ENCODE measurements at places on chromosomes 2 and 18.

DNA sequence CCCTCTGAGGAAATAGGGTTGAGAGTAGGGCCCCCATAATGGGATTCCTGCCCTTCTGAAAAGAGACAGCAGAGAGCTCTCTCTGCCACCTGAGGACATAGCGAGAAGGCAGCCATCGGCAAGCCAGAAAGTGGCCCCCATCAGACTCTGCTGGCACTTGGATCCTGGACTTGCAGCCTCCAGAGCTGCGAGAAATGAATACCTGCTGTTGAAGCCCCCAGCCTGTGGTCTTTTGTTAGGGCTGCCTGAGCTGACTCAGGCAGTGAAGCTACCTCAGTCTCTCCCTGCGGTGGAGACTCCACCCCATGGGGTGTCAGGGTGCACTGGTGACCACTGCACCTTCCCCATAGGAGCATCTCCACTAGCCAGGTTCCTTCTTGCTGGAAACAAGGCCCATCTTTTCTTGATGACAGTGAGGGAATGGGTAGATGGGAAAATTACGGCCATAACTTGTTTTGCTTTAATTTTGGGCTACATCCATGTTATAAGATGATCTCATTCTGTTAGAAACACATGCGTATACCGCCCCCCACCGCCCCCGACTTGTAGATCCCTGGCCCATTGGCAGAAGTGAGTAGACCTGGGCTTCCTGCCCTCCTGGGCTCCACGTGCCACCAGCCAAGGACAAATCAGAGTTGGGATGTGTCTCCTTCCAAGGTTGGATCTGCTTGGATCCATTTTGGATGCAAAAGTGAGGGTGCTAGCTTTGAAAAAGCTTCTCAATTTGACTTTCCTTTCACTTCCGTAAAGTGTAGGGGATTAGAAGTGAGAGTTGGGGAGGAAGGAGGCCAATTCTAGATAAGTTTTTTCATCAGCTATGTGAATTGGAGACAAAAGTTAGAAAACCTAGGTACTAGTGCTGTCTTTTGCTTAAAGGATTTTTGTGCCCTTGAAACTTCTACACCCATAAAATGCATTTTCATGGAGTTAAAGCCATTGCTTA is 42.9 kb downstream of the NCK2 start:
- peak; percentile 53 for DNase-seq

GRCh38 chr2:101047774-101048173 is 45.7 kb downstream of the RPL31 start:
- DNase-seq = no peak

DNA sequence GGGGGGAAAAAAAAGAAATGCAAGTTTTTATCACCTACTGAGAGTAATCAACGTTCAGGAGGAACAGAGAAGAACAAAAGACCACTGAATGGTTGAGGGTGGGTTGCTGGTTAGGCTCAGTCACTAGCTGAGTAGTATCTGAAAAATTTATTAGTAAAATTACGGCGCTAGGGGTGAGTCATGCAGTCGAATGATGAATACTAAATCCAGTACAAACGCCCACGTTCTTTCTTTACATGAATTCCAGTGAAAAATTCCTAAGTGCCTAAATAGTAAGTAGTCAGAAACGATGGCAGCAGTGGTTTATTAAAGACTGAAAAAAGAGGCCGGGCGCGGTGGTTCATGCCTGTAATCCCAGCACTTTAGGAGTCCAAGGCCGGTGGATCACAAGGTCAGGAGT is 52.0 kb downstream of the TEKT4 start:
- DNase-seq = no peak

DNA sequence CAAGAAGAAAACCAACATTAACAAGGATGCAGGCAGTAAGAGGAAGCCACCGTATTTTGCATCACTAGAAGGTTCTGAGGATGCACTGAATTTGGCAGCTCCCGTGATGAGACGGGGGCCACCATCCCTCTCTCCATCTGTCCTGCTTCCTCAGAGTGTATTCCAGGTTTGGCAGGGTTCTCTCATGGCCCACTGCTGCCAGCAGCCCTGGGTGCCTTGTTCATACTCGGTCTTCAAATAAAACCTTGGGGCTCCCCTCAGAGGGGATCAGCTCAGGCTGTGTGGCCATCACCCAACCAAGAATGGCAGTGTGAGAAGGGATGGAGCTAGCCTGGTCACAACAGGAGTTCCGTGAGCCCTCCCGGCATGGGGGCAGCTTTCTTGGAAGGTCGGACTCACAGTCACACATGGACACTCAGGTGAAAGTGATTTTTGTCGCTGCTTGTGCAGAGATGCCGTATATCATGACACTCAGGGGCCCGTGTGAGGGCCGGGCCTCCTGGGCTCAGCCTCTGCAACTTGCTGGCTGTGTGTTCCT is 12.8 kb upstream of the MBP start:
- DNase-seq = no peak

DNA sequence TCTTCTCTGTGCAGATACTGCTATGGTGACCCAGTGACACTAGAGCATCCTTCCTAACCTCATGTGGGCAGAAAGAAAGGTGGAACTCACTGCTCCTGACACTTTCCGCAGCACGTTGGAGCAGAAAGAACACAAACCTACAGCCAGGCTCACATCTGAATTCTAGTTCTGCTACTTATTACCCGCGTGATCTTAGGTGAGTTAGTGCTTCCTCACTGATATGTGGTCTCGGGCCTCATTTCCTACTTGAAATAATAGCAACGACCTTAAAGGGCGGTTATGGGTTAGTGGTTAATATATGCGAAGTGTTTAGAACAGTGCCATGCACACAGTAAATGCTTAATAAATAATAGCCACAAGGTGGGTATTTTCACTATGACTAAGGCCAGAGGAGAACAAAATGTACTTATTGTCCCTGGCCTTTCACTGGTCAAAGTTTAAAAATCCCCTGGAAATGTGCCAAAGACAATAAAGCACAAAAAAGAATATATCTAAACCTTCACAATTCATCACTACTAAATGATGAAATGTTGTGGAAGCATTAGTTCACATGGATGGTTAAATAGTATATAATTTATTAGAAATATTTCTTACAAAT is 66.6 kb downstream of the MYOM1 start:
- no peak for DNase-seq

GRCh38 chr18:38923540-38923939 is 1357.9 kb upstream of the CELF4 start:
- no peak for DNase-seq

DNA sequence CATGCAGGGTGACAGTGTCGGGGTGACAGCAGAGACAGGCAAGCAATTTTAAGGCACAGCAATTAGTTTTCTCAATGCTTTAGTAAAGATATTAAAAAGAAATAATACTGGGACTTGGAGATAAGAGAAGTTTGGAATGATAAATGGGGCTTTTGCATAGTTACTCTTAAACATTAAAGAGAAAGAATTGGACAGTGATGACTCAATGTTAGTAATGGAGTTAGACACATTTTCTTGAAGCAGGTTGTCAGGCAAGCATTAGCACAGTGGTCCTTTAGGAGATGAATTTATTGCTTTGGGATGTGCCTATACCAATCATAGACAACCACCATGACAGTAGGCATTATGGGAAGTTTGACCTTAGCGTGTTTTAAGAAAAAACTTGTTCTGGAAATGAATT is 228.3 kb upstream of the RAB12 start:
- DNase-seq = no peak

DNA sequence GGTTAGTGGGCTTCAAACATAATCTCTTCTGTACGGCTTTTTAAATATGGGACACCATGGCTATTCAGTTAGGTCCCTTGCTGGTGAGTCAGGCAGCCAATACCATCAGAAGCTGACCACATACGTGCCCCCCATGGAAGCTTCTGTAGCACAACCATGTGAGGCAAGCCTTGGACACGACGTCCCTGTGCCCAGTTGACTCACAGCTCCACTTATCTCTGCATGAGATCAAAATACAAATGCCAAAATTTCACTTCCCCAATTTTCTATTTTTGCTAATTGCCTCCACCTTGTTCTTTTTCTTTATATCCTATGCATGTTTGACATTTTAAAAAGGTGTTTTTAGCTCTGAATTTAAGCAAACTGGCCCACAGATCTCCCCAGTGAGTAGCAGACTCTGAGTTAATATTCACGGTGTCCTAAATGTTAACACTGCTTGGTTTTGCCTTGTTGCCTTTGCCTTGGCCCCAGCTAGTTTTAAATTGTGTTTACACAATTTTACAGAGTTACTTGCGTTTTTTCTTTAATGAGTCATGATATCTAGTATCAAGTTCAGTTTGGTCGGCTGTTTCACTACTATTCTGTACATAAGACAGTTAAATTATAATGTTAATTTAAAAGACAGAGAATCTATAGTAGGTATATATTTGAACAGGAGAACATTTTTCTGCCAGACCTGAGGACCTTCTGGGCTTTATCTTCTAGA is 77.5 kb downstream of the CDCA7 start:
- no peak for DNase-seq

GRCh38 chr2:230824406-230824978 is 40.2 kb upstream of the ITM2C start:
- DNase-seq = peak; percentile 47

DNA sequence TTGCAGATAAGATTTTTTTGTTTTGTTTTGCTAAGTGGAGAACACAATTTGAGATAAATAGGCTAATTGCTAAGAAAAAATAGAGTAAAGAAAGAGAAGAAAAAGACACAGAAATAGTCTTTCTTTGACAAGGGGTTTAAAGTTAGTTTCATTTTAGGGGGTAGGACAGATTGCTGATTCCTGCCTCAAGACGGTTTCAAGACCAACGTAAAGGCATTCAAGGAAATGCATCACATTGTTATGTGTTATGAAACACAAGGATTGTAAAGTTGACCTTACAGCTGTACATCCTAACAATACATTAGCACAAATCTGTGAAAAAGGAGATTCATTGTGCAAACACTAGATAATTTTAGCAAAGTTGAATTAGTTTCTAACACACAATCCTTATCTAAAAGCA is 22.7 kb upstream of the ETAA1 start:
- no peak for DNase-seq

DNA sequence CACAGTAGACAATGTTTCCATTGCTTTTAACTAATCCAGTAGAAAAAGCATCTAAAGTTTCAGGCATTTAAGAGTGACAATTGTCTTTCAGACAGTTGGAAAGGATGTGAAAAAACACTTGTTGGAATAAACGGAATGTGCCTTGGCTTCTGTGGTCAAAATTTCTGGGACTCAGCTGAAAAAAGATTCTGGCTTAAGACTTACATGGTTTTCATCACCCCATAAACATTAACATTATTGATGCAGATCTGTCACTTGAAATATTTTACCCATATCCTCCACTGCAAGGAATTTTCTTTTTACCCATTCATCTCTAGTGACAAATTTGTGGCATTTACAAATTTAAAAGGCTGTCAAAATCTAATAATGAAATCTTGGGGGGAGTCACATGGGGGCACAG is 166.0 kb downstream of the SRBD1 start:
- DNase-seq = no peak

DNA sequence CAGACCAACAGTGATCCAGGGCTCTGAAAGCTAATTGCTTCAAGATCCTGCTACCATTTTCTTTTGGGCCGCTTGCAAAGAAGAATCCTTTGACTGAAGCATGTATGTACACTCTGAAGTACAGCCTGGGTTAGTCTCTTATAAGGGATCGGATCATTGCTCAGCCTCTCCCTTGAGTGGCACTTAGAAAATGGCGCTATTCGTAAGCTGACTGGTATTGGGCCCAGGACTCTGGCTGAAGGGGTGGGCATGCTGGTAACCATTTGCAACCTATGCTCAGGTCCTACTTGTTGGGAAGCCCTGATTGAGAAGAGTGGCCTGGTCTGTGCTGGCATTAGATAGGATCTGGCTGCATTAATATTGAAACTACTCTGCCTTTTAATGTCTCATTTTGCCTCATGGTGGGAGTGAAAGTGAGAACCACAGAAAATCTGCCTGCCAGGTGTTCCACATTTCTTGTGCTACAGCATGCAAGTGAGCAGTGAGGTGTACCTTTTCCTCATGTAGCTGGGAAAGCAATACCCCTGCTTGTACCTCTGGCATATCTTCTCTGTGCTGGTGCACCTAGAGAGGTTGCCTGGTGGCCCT is 661 bp upstream of the MGAT5 start:
- DNase-seq = no peak

GRCh38 chr2:173872714-173873113 is 92.5 kb downstream of the SP3 start:
- DNase-seq = no peak

- DNase-seq = no peak
These were observed 16.9 kb upstream of the GNAL start for GRCh38 chr18:11672198-11672597.

DNA sequence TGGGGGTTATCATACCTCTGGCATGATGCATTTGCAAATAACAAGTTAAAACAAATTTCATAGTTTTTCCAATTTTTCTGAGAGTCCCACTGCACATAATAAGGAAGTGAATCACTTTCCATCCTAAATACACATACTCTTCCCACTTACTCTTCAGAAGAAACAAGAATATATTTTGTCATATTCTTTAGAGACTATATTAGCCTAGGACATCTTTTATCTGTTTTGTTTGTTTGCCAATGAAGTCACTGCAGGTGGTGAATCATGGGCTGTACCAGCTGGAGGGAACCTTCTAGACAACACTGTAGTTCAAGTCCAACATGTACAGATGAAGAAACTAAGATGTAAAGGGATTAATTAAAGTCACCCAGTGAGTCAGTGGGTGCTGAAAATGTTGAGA is 116.8 kb downstream of the XIRP2 start:
- no peak for DNase-seq

- peak; percentile 30 for DNase-seq
These were observed 90.9 kb downstream of the RNF144A start for GRCh38 chr2:7007846-7008741.

DNA sequence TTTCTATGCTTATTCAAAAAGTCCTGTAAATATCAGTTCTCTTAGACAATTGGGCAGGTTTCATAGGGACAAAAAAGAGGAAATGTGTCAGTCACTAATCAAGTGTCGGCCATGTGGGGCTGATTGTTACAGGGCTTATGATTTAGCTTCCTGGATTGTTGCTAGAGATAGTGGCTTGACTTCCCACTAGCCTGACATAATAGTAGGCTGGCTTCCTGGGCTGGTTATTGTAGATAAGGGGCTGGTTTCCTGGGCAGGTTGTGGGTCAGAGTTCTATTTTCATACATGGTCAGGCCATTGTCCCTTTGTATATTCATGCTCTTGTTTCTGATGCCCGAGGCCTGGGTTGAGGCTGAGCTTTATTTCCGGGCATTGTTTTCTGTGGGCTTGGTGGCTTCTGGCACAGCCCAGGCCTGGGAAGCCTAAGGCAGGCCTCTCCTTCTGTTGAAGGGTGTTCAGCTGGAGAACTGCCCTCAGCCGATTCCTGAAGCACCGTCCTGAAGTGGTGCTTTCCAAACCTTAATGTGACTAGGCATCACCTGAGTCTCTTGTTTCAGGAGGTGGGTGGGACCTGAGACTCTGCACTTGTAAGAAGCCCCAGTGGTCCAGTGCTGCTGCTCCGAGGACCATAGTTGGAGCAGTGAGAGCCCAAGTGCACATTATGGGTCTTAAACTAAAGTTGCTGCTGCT is 37.0 kb downstream of the CD8B2 start:
- DNase-seq = no peak

- DNase-seq = no peak
These were observed 67.3 kb downstream of the RHBDD1 start for GRCh38 chr2:226903179-226903578.

GRCh38 chr2:671787-672605 is 5.2 kb downstream of the TMEM18 start:
- no peak for DNase-seq

GRCh38 chr2:66874411-66874810 is 439.5 kb downstream of the MEIS1 start:
- DNase-seq = no peak
